ENCODE measurements at places on chromosomes 16 and 17.

DNA sequence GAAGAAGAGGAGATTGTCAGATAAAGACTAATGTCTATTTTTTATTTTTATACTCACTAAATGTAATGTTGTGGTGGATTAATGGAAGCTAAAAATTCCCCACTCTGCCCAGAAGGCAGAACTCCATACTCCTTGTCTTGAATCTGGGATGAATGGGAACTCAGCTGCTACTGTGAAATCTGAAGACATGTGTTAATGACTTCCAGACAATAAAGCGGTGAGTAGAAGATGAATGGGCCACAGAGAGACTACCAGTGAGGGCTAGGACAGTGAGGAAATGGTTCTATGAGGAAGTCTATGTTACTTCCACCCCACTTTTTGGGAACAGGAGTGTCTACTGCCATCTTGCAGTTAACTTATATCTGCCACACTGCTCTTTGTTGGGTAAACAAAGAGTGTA is 726.9 kb downstream of the CDH8 start:
- DNase-seq: no peak

GRCh38 chr17:48382989-48383388 is 47.0 kb downstream of the SKAP1 start:
- no peak for DNase-seq

DNA sequence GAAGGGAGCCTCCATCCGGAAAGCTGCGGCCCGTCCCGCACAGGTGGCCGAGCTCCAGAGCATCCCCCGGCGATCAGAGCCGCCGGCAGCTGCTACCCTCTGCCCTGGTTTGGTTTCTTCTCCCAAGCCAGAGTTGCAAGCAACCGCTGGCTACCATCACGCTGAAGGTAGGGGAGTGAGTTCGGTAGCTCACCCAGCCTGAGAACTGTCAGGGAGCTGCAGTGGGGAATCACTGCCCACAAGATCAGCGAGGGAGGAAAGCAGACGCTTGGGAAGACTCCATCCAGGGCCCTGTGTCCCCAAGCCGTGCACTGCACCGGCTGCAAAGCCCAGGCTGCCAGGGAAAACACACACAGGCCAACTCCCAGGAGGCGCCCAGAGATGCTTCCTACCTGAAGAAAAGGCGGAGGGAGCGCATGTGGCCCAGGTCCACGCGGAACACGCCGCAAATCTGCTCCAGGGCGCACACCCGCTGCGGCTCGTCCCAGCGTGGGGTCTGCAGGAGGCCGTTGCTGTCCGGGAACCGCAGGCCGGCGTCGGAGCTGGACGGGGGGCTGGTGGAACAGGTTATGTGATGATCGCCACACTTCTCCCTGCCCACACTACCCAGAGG is 83.3 kb downstream of the TBC1D16 start:
- DNase-seq: no peak

DNA sequence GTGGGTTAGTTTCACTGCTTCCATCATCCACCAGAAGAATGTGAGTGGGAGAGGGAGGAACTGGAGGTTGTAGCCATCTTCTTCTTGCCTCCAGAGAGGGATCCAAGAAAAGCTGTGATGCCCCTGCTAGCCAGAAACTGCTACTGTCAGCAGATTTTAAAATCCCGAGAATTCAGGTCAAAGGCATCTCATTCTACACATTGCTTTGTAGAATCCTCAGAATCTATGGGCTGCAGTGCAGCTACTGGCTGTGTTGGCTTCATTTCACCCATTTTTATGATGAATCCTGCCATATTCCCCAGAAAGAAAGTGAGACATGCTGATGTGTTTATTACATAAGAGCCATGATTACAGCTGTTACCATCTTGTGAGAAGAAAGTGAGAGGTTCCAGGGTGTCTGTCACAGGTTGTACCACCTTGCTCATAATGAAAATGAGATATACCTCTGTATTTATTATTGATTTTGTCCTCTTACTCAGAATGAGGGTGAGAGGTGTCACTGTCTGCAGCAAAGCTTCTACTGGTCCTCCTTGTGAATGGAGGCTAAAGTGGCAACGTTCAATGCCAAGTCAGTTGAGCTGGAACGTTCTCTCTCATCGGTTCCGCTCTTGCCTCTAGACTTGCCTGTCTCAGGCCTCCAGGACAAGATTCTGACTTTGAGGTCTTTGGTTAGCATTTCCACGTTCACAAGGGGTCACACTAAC is 50.1 kb upstream of the MYH10 start:
- DNase-seq: no peak

GRCh38 chr17:32227910-32228309 is 37.7 kb upstream of the RHBDL3 start:
- DNase-seq: no peak

GRCh38 chr17:64571746-64572145 is 65.0 kb downstream of the CEP95 start:
- DNase-seq: no peak

DNA sequence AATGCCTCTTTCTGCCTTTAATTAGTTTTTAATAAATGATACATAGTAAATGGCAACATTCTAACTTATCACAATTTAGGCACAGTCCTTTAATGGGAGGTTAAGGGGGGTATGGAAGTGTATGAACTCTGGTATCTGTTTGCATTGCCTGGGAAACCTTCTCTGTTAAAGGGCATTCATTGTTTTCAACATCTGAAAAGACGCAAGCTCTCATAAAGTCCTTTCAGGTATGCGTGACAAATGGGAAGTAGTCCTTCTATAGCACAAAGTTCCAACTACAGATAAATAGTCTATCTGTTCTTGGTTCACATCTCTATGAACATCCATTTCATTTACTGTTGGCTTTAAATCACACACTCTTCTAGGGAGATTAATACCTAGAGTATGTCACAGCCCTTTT is 298.0 kb upstream of the PMFBP1 start:
- no peak for DNase-seq

DNA sequence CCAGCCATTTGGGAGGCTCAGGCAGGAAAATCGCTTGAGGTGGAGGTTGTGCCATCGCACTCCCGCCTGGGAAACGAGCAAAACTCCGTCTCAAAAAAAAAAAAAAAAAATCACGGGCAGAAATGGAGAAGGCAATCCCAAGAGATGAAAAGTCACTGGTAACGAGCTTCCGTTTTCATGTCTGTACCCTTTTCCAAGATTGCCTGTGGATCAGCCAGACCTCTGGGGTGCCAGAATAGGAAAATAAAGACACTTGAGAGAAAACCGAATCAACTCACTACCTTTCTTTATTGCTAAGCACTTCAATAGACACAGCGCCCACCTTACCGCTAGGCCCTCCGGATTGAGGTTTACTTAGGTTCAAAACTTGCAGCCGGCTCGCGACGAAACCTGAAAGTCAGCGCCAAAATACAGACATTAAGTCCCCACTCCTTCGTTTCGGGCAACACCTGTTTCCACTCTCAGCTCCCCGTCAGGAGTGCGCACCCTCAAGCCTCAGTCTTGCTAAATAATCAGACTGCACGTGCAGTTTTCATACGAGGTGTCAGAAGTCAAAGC is 970 bp upstream of the TRAF7 start:
- DNase-seq: no peak

- no peak for DNase-seq
These were observed 52.1 kb downstream of the FOXL1 start for GRCh38 chr16:86630471-86630870.

- DNase-seq: peak; percentile 28
These were observed 1.5 kb downstream of the ZFPM1 start for GRCh38 chr16:88454523-88454947.

DNA sequence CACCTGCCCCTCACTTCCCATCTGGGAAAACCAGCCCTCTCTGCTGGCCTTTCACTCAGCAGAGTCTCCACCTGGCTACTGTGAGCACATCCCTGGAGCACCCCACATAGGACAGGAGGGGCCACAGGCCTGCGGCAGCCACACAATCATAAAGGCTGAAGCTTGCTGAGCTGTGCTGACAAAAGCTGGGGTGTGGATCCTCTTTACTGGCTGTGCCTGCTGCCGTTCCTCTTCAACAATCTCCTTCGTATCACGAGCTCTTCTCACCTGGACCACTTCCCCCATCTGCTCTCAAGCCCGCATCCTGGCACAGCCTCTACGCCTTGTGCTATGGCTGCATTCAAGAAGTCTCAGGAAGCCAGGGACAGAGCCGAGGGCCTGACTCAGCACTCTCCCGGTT is 86.1 kb downstream of the ZNF778 start:
- no peak for DNase-seq

GRCh38 chr17:79420318-79421243 is 190.3 kb downstream of the RBFOX3 start:
- no peak for DNase-seq

DNA sequence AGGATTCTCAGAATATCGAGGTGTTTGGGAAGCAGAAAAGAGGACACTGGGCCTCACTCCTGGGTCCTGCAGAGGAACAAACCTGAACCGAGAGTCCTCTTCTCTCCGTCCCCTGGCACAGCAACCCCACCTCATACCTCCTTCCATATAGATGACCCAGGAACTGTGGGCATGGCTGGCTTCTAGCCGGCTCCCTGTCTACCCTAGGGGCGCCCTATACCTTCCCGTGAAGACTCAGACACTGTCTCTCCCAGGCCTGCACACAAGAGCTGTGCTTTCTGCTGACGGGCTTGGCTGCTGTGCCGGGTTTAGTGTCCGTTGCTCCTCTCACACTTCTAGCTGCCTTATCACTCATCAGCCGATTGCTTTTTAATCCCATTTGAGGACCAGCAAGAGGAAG is 46.5 kb upstream of the CRISPLD2 start:
- DNase-seq: no peak

DNA sequence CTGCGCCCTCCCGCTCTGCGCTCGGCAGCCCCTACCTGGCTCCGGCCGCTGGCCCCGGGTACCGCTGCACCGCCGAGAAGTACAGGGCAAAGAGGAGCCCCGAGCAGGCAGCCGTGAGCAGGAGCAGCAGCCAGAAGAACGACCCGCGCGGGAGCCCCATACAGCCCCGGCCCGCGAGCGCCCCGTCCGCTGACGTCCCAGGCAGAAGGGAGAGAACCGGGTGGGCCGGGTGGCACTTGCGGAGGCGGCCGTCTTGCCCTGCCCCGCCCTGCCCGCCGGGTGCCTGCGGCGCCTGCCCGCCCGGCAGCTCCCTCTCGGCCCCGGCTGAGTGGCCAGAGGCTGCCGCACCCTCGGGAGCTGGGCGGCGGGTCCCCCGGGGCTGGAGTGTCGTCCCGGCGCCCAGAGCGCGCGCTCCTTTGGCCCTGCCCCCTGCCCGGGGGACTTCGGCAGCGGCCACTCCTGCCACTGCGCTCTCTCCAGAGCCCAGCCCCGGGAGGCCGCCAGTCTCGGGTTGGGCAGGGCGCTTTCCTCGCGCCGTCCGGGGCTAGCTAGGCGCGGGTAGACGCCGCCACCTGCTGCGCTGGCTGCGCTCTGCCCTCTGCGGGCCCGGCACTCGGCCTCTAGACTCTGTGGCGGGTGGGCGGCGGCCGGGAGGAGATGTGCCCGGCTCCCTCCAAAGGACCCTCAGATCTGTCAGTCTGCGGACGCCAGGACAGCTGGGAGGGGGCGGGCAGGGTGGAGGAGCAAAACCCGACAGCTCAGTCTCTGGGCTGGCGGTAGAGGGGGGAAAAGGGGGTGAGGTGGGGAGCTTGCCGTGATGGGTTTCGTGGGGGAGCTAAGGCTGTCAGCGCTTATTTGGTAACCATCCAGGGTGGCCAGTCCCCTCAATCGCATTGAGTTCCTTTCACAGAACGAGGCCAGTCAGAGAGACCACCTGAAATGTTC is at the start of gene ST6GALNAC2:
TSS of gene ST6GALNAC2 (minus strand) at position 212 of the 945 bp plus-strand sequence. CDS start at position 160, 52 bp downstream.
- DNase-seq: peak; percentile 56

GRCh38 chr17:29645515-29646051 is 22.9 kb upstream of the CORO6 start:
- no peak for DNase-seq

- DNase-seq: peak; percentile 16
These were observed 42.2 kb downstream of the TENT4B start for GRCh38 chr16:50195276-50195675.

- no peak for DNase-seq
These were observed 1527.7 kb upstream of the CDH8 start for GRCh38 chr16:63563819-63564505.

GRCh38 chr17:41507315-41507880 is 2.0 kb upstream of the KRT13 start:
- DNase-seq: no peak

DNA sequence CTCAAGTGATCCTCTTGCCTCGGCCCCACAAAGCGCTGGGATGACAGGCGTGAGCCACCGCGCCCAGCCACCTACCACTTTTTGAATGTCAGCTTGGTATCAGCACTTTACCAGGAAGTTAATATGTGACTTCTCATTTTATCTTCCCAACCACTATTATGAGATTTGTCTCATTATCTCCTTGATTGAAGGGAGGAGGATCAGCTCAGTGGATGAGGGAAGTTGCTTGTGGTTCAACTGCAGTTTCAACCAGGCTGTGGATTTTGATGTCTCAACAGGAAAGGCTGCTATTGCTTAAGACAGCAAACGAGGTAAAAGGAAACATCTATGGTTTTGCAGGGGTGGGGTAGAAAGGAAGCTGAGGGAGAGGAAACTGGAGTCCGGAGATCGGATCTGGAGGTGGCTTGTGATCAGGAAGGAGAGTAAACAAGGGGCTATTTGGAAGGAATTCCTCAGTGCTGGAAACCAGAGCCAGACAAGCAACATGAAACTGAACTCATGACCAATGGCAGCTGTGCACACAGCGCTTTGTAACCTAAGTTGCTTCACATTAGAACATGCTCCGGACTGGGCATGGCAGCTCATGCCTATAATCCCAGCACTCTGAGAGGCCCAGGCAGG is 180.5 kb downstream of the VPS53 start:
- peak; percentile 37 for DNase-seq

DNA sequence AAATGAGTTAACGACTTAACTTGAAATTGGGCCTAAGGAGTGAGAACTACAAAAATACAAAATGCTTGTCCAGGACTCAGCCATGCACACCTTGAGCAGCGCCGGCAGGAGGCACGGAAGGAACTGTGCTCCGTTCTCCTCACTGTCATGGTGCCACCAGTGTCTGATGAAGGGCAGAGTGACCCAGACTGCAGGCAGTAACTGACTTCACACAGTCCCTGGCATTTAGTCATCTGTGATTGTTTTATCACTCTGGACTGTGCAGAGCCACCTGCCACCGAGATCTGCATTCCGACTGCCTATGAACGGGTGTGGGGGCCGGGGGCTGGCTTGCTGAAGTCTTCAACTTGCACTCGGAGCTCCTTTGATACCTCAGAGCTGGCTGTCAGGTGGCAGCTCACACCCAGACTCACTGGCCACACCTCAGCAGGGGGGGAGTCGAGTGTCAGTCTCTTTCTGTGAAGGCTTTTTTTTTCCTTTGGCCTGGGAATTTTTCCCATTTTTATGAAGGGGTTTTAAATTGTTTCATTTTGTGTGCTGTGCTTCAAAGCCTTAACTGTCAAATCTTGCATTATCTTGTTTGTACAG is 20.2 kb upstream of the ENDOV start:
- no peak for DNase-seq

GRCh38 chr16:11521055-11521454 is 65.7 kb downstream of the LITAF start:
- no peak for DNase-seq

Measured in CD4-positive, alpha-beta T cell treated with Interferon alpha-2 for 1 hour (primary cell).